ENCODE measurements at places on chromosomes 3 and 15. TPM values are rescaled to one million over a fixed set of nuclear protein-coding genes. Genes with fewer than 3 reads are reported as not detected.

DNA sequence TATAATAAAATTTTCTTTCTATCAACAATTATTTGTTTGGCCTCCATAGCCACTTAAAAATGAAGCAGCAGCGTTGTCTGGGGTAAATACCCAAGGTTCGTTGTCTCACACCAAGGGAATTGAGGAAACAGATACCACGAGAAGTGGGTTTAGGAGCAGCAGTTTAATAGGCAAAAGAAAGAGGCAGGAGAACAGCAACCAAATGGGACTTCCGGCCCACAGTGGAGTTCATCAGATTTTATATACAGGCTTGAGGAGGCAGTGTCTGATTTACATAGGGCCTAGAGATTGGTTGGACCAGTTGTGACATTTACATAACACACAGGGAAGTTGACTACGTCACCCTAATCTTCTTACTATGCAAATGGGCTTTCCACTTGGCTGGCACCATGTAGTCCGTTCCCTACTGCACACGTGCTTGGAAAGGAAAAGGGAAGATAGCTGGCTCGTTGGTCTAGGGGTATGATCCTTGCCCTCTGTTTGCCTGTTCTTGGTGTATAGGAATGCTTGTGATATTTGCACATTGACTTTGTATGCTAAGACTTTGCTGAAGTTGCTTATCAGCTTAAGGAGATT lies 61.5 kb upstream of the SETMAR start:
- DNase-seq: no peak

GRCh38 chr3:196189566-196190347 lies 21.4 kb downstream of the ZDHHC19 start:
- no peak for DNase-seq

DNA sequence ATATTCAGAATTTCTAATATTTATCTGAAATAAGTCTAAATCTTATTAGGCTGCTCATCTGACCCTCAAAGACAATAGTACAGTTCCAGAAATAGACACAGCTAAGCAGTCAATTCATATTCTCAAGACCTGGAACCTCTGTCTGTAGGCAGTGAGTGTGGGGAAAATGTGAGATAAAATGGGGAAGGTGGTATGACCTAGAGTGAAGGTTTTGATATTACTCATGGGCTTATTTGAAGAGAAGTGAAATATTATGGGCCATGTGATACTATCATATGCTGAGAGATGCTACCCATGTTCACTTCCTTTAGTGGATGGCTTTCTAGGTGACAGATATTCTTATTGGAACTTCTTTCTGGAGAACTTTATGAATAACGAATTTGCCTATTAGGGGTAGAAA lies 33.5 kb downstream of the TGFBR2 start:
- no peak for DNase-seq

- DNase-seq: no peak
Measured at GRCh38 chr3:185647880-185648210, 61.8 kb downstream of the SENP2 start.

UTS2B gene
- polyA plus RNA-seq: not detected

TEX55 gene
- not detected for polyA plus RNA-seq
